Right atrium auricular region (tissue), 2 donors: ENCODE measurements at places on chromosomes 7 and 10. TPM values are rescaled to one million over a fixed set of nuclear protein-coding genes. Genes with fewer than 3 reads are reported as not detected.

GRCh38 chr7:86963599-86964230 lies 95.7 kb downstream of the ELAPOR2 start:
- no peaks in the 10 kb centered on the region for H3K27me3 ChIP-seq
- DNase-seq = no peak
- no peak overlapping the region for H3K27ac ChIP-seq
- no peaks in the 10 kb centered on the region for H3K36me3 ChIP-seq
- H3K4me1 ChIP-seq = no peaks in the 10 kb centered on the region
- H3K4me3 ChIP-seq = no peak overlapping the region

DNA sequence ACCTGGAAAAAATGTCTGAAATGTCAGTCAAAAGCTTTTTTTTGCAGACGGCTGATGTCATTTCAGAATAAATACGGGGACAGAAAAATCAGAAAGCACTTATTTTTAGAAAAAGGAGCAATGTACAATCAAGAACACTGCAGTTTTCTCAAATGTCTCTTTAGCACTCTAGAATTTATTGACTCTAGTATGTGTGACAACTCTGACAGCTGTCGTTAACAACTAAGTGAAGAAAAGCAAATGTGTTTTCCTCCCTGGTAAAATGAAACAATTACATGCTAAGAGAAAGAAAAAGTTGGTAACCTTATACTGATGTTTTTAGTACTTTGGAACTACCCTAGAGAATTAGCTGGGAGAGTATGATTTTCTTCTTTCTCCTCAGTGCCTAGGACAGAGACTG lies 497.4 kb downstream of the GRM8 start:
- H3K27me3 ChIP-seq = no peaks in the 10 kb centered on the region
- DNase-seq = no peak
- H3K36me3 ChIP-seq = no peaks in the 10 kb centered on the region
- H3K27ac ChIP-seq = no peak overlapping the region

DNA sequence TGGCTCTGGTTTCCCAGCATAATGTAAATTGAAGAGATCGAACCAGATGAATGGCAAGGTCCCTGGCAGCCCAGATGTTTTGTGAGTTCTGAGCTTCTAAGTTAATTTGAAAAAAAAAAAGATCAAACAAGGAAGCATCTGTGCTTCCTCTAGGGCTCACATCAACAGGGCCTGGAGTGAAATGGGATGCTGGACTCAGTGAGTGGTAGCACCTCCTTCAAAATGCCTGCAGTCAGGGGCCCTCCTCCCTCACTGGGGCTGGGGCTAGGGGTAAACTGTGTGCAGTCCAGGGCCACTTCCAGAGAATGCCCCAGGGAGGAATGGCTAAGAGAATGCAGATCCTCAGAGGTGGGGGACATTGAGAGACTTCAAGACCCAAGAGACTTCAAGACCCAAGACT lies 6.0 kb upstream of the CUEDC2 start:
- H3K4me3 ChIP-seq = no peak overlapping the region
- H3K36me3 ChIP-seq = no peaks in the 10 kb centered on the region
- no peaks in the 10 kb centered on the region for H3K4me1 ChIP-seq
- H3K27ac ChIP-seq = no peak overlapping the region
- no peak for DNase-seq

- no peaks in the 10 kb centered on the region for H3K36me3 ChIP-seq
- H3K4me3 ChIP-seq = no peak overlapping the region
- no peaks in the 10 kb centered on the region for H3K27me3 ChIP-seq
- DNase-seq = no peak
- no peak overlapping the region for H3K27ac ChIP-seq
Measured at GRCh38 chr10:20256969-20257368, 440.7 kb downstream of the PLXDC2 start.

DNA sequence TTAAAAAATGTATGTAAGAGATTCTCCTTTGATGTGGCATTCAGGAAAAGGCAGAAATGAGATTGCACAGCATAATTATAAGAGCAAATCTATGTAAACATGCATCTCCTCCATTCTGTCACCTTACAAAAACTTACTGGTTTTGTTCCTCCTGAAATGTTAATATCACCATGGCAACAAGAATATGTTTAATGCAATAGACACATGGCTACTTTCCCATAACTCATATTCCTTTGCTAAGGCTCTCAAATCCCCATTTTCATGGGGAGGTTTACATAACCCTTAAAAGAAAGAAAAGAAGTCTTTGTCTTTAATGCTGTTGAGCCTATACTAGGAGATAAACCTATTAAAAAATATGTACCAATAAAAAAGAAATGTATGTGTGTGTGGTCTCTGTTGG lies 136.2 kb downstream of the ANK3 start:
- H3K36me3 ChIP-seq = peaks cover 5% of the 10 kb centered on the region
- DNase-seq = no peak
- H3K4me1 ChIP-seq = peaks cover 7% of the 10 kb centered on the region
- H3K27me3 ChIP-seq = no peaks in the 10 kb centered on the region

GRCh38 chr7:33816106-33816505 lies 89.2 kb upstream of the BMPER start:
- no peak overlapping the region for H3K27ac ChIP-seq
- H3K4me3 ChIP-seq = no peak overlapping the region
- no peak for DNase-seq

- no peak overlapping the region for H3K27ac ChIP-seq
- no peaks in the 10 kb centered on the region for H3K36me3 ChIP-seq
- H3K4me3 ChIP-seq = no peak overlapping the region
- H3K4me1 ChIP-seq = peaks cover 15% of the 10 kb centered on the region
Measured at GRCh38 chr7:985915-986741, 3.1 kb downstream of the CYP2W1 start.

The MGMT gene
- 19.2 TPM for total RNA-seq

The CDC123 gene
- 49.2 TPM for total RNA-seq

The NCAPG2 gene
- total RNA-seq = 3.1 TPM
